ENCODE measurements at places on chromosomes 11 and 22.

DNA sequence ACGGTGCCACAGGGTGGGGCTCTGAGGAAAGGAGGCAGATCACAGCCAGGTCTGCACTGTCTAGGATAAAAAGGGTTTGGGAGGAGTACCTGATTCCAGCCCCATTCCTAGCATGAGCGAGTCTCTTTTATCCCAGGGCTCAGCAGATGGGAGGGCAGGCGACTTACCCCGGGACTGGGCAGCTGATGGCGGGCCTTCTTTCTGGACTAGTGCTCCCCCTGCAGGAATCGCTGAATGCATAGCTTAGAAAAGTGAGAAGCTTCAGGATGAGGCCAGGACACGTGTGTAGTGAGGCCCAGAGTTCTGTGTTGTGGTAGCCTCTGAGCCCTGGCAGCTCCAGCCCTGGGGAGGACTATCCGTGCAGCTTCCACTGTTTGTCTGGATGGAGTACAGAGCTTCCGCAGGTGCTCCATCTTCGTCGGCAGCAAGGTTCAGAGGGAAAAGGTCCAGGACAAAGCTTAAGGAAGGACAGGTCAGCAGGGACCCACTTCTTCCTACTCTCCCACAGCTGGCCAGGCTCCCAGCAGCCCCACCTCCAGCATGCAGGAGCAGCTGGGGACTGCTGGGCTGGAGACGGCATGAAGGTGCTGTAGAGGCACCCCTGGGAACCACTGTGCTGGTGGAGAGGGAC is 30.4 kb downstream of the COMMD9 start:
- DNase-seq: no peak

GRCh38 chr22:19761725-19762567 is 1.4 kb downstream of the TBX1 start:
- DNase-seq: no peak

DNA sequence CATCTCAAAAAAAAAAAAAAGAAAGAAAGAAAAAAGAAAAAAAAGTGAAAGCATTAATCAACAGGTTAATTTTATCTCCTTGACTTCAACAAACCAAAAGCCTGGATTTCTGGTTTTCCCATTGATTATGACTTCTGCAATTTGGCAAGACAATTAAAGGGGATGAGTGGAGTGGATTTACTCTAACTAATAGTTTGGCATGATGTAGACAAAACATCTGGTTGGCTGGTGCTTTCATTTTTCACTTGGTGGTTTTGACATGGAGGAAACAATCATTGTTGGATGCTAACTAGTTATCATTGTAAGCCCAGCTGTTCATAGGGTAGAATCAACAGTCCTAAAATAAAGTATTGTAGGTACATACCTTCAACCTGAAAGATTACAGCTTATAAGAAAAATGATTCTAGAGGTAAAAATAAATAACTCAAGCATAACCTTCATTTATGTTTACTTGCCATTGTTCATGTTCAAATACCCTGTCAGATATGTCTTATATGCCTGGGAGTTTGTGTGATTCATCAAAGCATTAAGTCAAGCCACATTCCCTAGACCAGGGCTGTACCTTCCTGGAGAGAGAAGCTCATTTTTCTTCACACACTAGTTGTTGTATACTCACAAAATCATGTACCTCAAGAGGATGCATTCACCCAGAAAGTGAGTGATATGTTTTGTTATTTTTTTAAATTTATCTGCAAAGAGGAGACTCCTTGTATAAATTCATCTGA is 15.1 kb downstream of the FIBIN start:
- DNase-seq: no peak

DNA sequence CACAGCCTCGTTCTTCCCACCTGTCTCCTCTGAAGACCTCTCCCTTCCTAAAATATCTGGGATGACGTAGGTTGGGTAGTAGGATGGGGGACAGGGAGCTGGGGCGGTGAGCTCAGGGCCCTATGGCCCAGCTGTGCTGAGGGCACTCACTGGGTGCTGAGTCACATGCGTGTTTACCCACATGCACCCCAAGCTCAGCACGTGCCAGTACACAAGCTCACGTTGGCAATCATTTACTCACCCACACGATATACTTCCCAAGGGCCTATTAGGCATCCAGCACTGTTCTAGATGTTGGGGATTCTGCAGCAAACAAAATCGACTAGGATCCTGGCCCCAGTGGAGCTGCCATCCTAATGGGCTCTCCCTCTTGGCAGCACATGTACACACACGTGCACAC is 28.7 kb downstream of the ARAP1 start:
- no peak for DNase-seq

GRCh38 chr11:10263929-10264328 is 30.1 kb downstream of the SBF2 start:
- no peak for DNase-seq

DNA sequence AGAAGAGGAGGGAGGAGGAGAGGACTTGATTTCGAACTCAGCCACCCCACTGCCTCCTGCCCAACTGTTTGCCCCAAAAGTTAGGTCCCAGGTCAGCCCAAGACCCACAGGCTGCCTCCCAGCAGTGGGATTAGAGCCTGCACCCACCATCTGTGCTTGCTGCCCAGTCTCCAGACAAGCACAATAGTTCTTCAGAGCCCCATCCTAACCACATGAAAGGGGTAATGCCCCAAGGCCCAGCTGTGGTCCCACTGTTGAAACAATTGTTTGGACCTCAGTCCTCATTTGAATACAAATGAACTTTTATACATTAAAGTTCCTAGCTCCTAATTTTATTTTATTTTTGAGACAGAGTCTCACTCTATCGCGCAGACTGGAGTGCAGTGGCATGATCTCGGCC is 5.4 kb upstream of the VPS51 start:
- DNase-seq: no peak

Data from stimulated activated CD8-positive, alpha-beta memory T cell treated with anti-CD3 and anti-CD28 coated beads, Interleukin-4, amount 100 ng/mL, for 1 hour (primary cell).